ENCODE measurements at places on chromosomes 12 and 14.

- no peak for DNase-seq
These were observed 89.4 kb downstream of the KIF26A start for GRCh38 chr14:104227806-104228205.

DNA sequence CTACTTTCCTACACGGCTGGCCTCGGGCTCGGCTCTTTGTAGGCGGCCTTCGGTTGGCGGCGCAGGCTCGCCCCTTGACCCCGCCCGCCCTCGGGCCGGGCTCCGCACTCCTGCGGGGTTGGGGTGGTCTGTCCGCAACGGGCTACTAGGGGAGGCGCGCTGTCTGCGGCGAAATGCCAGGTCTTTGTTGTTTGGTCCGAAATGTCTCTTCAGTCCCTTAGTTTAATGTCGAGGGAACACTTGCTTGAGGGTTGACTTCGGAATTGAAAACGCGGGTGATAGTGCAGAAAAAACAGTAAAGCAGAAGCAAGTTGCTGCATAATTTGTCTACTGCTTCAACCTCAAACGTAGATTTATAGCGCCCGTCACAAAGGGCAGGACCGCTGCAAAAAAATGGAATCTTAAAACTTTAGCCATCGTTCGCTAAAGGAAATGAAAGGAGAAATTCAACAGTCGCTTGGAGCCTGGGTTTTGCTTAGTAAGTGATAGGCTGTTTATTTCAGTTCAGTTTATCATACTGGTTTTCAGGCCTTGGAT lies 390 bp downstream of the JKAMP start:
- DNase-seq: no peak

DNA sequence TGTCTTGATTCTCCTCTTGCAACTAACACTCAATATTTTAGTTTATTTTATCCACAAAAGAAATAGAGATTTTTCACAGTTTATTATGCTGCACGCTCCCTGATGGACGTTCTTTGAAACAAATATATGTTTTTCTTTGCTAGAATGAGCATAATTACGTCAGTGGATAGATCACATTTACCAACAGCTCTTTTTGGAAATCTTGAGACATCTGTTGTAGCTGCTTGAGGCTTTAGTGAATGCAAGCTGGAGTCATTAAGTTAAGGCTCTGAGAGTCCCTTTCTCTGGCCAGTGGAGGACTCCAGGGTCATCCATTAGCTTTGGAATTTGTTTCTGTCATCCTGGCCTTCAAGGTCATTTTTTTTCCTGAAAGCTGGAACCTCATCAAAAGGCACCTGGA lies 405.6 kb upstream of the TMEM132C start:
- DNase-seq: no peak

GRCh38 chr14:47543459-47543858 lies 131.9 kb downstream of the MDGA2 start:
- DNase-seq: no peak

- no peak for DNase-seq
These were observed 15.1 kb upstream of the ZFP36L1 start for GRCh38 chr14:68807987-68808386.

GRCh38 chr14:90154110-90154509 lies 92.3 kb downstream of the KCNK13 start:
- no peak for DNase-seq

- no peak for DNase-seq
These were observed 54.0 kb downstream of the TAOK3 start for GRCh38 chr12:118318744-118319143.

GRCh38 chr12:132824053-132824452 lies 4.6 kb downstream of the GOLGA3 start:
- no peak for DNase-seq

DNA sequence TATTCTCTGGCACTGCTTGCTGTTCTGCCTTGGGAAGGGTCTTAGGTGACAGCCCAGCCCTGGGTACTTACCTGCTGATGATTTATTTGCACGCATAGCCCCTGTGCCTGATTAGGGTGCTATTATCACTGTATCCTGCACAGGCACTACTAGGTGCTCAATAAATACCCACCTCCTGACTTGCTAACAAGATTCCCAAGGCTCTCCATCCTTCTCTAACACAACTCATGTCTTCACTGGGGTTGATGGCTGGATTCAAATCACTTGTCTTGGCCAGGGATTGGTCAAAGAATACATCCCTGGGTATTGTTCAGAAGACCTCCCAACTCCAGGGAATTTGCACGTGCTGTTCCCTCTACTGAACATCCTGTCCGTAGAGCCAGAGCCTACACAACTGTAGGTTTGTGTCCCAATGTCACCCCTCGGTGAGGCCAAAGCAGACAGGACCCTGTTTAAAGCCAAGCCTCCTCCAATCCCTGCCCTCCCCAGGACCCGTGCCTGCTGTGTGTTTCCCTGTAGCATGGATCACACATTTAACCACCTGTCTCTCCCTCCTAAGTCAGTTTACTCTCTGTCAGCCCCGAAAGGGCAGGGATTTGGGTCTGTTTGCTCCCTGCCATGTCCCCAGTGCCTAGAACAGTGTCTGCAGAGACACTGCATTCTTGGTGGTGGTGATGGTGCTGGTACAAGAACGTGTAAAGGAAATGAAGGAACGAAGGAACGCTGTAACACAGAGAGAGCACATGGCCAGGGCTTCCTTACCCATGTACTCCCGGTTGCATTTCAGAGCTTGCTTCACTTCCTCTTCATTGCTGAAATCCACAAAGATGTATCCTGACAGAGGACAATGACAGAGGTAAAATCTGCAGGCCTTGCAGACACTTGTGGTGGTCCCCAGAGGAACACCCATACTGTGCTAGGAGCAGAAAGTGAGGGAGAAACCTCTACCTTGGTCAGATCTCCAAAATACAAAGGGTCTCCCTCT lies 16.5 kb downstream of the RBM19 start:
- no peak for DNase-seq

- no peak for DNase-seq
These were observed 49.9 kb upstream of the DYRK2 start for GRCh38 chr12:67598598-67598997.

DNA sequence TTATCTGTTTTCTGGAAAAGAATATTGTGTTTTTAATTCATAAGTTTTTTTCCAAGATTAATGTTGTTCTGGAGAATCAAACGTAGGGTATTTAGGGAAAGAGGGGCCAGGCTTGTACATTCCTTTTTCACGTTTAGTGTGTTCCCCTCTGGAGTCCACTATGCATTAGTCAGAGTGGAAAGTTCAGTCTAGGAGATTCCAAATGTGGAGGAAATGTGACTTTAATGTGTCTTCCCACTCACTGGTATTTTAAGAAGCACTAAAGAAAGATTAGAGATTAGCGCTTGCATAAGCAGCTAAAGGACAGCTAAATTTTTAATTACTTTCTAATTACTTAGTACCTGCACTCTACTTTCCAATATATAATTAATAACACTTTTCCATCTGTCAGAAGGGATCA lies 4.4 kb upstream of the PDE6H start:
- DNase-seq: no peak

All from stimulated activated CD8-positive, alpha-beta memory T cell treated with anti-CD3 and anti-CD28 coated beads, Interleukin-7, amount 100 ng/mL, for 1 hour (primary cell).